ENCODE measurements at places on chromosomes 6 and 20.

DNA sequence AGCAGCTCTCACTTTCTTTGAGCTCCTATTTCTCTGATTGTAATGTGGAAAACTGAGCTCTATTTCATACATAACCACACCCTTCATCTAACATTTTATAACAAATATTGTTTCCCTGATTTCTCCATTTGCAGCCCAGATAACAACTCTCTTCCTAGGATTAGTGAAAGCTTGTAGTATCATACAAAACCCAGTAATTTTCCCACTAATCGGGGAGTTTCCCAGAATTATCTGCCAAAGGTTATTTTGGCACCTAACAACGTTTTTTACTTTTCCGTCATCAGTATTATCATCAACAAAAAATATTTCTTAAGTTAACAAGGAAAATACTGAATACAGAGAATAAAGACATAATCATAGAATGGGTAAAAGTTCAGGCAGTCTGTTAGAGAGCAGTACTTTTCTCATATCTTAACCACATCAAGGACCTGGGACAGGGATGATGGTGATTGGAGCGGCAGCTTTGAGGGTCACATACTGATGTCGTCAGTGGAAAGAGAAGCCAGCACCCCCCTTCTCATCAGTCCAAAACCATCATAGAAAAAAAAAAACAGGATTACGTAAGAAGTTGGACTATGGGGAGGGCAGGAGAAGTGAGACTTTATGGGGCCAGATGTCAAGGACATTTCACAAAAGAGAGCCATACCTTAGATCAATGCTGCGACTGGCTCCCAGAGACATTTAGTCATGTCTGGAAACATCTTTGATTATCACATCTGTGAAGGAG, 166.1 kb upstream of the TNFAIP3 start:
- no peak for DNase-seq

- no peak for DNase-seq
These were observed 21.7 kb downstream of the ELOVL5 start for GRCh38 chr6:53327017-53327395.

GRCh38 chr6:77332915-77333623, 130.2 kb downstream of the HTR1B start:
- no peak for DNase-seq

DNA sequence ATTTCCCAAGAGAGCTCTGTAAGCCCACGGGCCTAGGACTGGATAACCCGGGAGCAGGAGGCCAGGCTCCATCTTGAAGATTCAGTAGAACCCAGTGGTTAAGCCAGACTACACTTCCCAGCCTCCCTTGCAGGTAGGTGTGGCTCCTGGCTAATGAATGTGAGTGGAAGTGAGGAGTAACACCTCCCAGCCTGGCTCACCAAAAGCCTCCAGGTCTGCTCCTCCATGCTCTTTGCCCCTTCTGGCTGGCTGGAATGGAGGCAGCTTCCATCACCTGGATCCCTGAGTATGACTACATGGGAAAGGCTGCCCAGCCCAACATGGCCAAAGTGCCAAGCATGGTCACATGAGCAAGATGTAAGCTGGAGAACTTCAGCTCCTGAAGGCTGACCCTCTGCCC, 9.7 kb downstream of the LRRN4 start:
- DNase-seq, result no peak

DNA sequence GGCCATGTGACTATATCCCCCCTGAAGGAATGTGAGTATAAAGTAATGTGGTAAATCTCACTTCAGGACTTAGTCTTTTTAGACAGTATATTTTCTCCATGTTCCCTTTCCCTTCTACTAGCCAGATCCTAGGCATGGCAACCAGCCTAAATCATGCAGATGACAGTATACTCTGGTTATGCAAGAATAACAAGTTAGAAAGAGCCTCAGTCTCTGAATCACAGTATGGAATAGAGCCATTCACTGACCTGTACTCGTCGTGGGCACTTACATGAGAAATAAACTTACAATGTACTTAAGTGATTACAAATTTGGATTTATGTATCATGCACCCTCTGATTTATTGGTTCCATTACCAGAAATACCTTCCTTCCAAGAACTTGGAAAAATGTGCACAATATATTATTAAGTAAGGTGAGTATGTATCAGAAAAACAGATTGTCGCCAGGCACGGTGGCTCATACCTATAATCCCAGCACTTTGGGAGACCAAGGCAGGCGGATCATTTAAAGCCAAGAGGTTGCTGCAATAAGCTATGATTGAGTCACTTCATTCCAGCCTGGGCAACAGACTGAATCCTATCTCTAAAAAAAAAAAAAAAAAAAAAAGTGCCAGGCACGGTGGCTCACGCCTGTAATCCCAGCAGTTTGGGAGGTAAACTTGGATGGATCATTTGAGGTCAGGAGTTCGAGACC, 25.1 kb upstream of the FAM8A1 start:
- no peak for DNase-seq

DNA sequence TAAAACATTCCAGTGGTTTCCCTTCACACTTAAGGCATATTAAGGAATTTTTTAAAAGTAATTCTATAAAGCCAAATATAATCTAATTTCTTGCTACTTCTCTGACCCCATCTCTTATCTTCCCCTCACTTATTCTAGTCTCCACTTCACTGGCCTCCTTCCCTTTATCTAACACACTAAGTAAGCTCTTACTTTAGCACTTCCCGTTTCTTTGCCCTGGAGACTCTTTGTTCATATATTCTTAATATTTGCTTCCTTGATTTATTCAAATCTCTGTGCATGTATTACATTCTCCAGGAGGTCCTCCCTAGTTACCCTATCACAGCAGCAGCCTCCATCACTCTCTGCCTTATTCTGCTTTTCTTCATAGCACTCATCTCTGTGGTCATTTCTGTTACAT, 20.3 kb downstream of the GTPBP2 start:
- DNase-seq, result no peak

DNA sequence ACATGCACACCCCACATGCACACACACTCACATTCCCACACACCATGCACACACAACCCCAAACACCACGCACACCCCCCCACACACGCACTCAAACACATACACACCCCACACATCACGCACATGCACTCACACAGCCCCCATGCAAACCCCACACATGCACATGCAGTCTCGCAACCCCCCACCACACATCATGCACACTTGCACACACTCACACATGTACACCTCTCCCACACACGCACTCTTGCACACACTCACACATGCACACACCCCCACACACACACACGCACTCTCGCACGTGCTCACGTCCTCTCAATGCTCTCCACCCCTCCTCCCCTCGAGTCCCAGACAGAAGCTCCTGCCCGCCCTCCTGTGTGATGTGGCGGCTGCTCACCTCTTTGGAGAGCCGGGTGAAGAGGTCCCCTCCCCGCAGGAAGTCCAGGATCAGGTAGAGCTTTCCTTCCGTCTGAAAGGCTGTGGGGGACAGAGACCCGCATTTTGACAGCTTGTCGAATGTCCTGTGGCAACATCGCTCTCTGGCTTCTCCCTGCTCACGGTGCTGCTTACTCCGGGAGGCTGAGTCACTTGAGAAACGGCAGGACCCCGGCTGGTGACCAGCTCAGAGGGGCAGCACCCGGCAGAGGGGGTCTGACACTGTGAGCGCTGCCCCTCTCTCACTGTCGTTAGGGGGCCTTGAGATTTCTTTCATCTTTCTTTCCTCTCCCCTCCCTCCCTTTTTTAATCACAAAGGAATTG, 78.5 kb downstream of the RAMACL start:
- DNase-seq, result no peak

- DNase-seq, result no peak
These were observed 40.4 kb downstream of the KIF25 start for GRCh38 chr6:168037856-168038255.

GRCh38 chr6:160015778-160016684, 47.1 kb downstream of the IGF2R start:
- DNase-seq, result no peak

DNA sequence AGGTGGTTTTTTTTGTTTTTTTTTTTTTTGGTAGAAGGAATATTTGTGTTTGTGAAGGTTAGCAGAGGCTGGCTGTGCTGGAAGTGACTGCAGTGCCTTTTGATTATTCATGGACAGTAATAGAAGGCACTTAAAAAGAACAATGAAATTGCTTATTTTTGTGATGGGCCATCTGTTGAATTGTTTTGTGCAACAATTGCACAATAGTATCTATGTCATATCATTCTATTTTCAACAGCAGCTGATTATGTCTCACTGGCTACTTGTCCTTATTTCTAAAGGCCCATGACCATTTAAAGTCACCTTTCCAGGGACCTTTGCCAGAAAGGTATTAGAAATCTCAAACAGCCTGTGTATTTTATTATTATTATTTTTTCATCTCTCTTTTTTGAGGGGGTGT, 70.6 kb downstream of the AFG1L start:
- DNase-seq, result no peak

GRCh38 chr6:11748591-11749210, 29.9 kb downstream of the ADTRP start:
- DNase-seq, result no peak

DNA sequence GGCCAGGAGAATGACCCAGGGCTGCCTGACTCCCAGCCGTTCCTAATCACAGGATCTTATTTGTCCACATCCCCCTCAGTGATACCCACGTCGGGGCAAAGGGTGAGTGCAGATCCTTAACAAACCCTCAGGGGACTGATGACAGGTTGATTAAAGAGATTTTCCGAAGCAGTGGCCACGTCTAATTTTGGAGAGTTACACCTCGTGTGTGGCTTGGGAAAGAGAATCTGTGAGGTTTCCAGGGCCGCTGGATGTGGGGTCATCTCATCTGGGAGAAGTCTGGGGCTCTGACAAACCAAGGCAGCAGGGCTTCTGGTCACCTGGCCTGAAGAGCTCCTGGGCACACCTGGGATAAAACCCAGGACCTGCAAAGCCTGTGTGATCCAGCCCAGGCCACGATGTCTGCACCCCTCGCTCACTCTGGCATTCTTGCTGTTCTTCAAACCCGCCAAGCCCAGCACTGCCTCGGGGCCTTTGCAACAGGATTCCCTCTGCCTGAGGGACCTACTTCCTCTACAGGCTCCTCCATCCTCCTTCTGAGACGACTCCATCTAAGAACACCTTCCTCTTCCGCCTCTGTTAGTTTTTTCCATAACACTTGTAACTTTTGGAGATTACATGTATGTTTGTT, 4.7 kb downstream of the JPH2 start:
- DNase-seq, result no peak

DNA sequence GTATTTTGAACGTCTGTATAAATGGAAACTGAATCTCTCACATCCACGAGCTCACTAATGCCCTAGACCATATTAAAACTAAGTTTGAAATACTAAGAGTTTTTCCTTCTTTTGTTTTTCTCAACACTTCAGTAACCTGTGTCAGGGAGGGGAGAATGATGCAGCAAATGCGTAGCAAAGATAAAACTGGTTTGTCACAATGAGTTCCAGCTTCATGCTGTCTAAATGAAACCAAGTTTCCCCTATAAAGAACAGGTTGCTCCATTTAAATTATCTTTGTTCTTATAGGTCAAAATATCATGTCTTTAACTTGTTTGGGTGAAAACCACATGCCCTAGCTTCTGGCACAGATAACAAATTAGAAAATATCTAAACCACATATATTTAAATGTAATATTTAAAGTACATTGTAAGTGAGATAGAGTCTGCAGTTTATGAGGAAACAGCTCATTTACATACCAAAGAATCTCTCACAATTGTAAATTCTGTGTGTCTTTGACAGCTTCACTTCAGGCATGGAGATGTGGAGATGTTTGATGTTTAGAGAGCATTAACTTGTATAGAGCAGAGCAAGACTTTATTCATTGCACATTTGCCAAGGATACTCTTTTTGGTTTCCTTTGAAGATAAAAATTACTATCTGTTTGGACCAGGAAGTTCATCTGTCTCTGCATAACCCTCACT, 7.3 kb downstream of the TRDN start:
- DNase-seq, result no peak

DNA sequence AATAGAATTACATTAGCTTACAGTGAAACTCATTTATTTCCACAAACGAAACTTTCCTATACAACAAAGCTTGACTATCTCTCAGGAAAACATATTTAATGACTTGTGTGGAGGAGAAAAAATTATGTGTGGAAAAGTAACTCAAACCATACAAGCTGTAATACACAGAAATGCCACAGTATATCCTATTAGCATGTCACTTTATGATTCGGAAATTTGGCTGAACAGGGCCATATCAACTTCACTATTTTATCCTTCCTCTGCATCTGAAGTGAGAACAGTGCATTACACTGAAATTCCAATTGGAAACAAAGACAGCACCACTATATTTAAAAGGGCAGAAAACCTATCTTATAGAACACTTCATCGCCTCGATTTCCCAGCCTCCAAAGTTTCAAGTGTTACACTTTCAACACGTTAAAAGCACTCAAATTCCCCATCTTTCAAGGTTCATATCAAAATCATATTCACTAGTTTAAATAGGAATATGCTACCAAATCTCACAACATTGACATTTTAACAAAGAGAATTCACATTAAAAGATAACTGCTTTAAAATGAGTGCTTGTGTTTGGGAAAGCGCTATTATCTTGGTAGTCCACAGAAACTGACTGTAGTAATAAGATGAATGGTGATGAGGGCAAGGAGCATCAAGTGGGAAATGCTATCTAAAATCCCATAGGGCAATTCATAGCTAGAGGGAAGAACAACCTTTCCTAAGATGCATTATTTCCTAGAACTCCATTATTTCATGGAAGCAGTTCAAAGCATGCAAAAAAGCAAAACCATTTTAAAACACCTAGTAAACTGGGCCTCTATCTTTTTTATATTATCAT, 1.8 kb downstream of the REV3L start:
- DNase-seq, result no peak

DNA sequence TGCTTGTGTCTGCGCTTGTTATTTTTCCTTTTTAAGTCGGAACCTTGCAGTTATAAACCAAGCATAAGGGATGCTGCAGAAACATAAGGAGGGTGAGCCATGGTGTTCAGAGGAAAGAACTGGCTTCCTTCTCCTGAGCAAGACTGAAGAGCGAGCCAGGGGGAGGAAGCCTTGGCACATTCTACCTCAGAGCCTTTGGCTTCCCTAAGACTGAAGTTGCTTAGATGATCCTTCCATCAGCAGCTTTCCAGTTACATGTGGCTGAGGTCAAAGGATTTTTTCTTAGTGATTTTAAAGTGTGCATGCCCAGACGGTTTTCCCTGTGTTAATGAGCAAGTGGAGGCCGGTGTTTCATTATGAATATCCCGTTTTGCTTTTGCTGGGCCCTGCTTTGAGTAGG, 363.8 kb downstream of the DOK5 start:
- no peak for DNase-seq

DNA sequence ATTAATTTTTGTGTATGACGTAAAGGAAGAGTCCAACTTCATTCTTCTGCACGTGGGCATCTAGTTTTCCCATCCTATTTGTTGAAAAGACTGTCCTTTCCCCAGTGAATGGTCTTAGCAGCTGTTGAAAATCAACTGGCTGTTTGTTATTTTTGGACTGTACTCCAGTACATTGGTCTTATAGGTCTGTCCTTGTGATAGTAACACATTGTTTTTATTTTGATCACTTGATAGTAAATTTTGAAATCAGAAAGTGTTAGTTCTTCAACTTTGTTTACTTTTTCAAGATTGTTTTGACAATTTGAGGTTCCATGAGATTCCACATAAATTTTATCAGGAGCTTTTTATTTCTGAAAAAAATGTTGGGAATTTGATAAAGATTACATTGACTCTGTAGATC, 280.2 kb upstream of the FOXQ1 start:
- DNase-seq, result no peak
